Urothelium cell line (cell line): ENCODE measurements at places on chromosomes 3 and 15.

- peak; percentile 8 for DNase-seq
Measured at GRCh38 chr3:139982404-139982803, 47.4 kb downstream of the CLSTN2 start.

- DNase-seq, result no peak
Measured at GRCh38 chr15:80888846-80889245, 100.8 kb downstream of the MESD start.

DNA sequence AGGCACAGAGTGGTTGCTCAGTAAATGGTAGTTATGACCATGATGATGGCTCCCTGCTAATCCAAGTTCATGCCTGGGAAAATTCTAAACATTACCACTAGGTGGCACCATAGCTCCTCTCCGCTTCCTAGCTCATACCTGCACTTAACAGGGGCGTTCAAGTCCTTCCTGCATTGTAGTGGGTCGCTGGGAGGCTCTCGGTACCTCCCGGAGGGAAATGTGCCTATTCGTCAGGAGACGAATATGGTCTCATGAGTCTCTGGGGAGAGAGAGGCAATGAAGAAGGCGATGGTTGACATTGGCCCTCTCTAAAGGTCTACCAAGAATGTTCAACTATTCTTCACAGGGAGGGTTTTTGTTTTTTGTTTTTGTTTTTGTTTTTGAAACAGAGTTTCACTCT is 10.9 kb downstream of the MESP1 start:
- peak; percentile 80 for DNase-seq

DNA sequence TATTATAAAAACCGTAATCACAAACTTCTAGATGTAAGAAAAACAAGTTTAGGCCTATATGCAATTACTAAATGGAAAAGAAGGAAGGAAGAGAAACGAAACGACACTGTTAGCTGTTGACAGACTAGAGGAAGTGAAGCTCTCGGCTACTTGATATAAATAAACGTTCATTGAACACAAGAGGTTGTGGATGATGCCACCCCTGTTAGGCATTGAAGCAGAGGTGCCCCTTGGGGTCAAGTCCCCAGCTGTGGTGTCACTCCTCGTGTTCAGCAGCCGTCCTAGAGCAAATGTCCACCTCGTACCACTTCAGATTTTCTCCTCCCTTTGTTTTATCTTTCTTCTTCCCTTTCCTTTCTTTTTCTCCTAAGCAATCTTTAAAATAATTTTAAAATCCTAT is 146.5 kb upstream of the UBE2E1 start:
- DNase-seq, result no peak

GRCh38 chr3:73604451-73604850 is 20.3 kb downstream of the PDZRN3 start:
- DNase-seq, result no peak

DNA sequence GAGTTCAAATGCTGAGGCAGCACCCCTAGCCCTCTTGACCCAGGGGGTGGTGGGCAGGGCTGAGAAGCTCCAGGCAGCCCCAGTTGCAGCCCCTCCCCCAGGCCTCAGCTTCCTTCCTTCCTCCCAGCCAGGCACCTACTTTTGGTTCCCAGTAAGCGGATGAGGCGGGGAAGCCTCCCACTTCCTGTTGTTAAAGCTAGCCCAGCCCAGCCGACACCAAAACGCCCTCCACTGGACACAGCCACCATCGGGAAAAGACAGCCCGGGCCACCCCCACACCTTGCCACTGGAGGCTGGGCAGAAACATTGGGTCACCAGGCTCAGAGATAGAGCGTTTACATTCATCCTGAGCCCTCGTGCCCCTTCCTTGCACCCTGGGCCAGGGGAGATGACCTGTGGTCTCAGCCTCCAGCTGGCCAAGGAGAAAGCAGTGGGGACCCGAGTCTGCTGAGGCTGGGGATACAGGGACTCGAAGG is 3.5 kb downstream of the DUSP7 start:
- DNase-seq, result peak; percentile 83

DNA sequence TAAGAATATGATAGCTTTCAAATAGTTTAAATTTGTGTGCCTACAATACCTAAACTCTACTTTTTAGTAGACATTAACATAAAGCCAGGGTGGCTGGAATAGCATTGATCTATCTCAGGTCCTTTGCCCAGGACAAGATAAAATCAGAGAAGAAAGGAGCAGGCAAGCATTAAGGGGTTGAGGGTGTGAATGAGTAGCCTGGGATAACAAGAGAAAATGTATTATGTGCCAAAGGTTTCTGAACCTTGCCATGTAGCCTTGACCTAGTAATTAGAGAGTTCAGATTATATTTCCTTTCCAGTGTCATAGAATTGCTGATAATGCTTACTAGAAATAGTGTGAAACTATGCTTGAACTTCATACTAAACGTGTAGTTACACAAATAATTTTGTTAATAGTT is 22.9 kb downstream of the ATP11B start:
- DNase-seq, result no peak

DNA sequence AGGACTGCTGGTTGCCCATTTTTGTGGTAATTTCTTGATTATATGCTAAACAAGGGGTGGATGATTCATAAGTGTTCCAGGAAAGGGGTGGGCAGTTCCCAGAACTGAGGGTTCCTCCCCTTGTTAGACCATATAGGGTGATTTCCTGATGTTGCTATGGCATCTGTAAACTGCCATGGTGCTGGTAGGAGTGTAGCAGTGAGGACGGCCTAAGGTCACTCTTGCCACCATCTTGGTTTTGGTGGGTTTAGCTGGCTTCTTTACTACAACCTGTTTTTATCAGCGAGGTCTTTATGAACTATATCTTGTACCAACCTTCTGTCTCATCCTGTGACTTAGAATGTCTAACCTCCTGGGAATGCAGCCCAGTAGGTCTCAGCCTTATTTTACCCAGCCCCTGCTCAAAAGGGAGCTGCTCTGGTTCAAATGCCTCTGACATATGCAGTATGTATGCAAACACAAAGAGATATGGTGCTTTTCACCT is 46.2 kb downstream of the C3orf38 start:
- no peak for DNase-seq

GRCh38 chr3:78992400-78992799 is 775.4 kb downstream of the ROBO1 start:
- no peak for DNase-seq

DNA sequence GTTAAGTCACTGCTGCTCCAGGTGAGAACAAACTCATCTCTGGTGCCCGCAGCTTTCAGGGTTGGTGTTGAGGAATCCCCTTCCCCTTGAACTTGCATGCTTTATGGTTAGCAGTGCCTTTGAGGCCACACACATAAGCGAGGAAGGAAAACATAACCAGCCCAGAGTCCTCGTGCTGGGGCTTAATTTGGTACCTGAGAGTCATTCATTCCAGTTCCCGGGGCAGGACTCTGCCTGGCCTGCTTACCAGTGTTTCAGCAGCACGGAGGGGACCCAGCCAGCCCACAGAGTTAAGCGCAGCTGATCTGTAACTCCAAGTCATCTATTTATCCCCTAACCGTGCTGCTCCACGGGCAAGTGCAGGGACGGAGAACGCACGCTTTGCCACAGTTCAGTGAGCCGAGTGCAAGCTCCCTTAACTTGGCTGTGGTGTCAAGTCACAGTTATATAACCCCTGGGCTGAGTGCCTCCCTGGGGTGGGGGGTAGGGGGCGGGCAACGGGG is 302.3 kb upstream of the ICE2 start:
- DNase-seq, result no peak

DNA sequence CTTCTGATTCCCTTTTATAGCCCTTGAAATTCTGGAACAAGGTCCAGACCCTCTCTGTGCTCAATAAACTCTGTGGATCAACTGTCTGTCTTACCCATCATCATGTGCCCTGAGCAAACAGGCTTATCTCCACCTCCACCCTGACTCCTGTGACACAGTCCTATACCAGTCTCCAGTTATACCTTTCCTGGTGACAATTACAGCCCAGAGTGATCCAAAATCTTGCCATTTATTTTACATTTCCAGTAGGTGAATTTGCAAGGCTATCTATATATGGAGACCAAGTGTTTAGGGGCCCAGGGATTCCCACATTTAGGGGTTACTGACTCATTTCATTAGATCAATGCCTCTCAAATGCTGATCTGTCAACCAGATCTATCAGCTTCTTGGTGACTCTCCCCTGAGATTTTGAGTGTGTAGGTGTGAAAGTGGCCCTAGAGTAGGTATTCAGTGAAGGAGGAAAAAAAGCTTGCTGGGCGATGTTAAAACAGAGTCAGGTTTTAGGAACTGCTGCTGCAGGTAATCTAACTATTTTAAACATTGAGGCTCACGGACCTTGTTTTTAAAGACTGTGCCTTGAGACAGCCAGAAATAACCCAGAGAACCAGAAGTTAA is 229.6 kb upstream of the WNT5A start:
- DNase-seq, result no peak

GRCh38 chr3:31285833-31286486 is 246.8 kb upstream of the STT3B start:
- DNase-seq, result no peak

DNA sequence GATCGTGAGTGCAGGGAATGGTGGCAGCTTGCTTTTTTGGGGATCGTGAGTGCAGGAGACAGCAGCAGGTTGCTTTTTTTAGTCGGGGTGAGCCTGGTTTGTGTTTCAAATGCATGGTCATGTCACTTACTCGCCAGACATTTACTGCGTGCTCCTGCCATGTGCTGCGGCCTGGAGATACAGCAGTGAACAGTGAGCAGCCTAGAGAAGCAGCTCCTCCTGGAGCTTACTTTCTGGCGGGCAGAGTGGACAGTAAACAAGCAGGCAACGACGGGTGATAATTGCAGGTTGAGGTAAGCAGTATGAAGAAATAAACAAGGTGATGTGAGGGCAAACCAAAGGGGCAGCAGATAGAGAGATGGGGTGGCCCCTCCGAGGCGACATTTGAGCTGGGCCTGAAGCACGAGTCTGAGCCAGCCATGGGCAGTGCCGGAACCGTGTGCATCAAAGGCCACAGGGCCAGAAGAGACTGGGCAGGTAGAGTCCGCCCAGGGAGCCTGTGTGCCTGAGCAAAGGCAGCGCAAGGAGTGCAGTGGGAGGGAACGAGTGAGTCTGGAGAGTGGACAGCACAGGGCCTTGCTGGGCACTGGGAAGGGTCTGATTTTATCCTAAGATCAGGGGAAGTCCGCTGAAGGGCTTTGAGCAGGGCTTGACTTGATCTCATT is 57.3 kb upstream of the RASA2 start:
- no peak for DNase-seq

- DNase-seq, result no peak
Measured at GRCh38 chr15:81723701-81724100, 322.1 kb downstream of the MEX3B start.

DNA sequence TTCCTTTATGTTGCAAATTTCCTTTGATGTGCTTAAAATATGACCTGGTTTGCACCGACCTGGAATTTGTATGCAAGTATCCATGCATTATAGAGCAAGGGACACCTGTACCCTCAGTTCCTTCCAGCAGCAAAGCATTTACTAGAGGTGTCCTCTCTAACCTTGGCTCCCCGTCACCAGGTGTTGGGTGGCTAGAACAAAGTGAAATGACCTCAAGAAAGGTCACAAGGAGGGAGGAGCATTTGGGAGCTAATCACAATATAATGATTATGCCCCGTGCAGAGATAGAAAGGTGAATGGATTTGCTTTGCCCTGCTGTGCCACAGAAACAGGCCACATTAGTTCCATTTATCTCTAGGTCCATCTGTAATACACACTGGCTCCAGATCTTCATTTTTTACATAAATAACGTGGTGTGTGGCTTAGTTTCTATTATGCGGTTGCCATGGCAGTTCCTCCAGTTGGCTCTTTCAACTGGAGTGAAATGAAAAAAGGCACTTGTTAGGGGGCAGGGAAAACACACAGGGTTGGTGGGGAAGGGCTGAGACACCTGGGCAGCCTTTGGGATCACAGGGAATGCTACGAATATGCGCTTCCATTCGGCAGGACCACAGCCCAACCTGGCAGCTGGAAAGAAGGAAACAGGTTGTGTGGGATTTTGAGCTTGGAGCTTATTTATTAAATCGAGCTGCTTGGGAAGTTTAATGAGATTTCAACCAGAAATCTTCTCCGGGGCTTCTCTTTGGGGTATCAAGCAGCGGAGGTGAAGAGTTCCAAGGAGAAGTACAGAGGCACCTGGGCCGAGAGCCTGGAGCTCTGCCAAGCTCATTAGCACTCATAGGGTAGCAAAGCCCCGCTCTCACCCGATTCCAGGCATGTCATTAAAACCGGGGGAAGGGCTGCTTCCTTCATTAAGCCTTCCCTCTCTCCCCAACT is 233.5 kb upstream of the ST8SIA2 start:
- no peak for DNase-seq

DNA sequence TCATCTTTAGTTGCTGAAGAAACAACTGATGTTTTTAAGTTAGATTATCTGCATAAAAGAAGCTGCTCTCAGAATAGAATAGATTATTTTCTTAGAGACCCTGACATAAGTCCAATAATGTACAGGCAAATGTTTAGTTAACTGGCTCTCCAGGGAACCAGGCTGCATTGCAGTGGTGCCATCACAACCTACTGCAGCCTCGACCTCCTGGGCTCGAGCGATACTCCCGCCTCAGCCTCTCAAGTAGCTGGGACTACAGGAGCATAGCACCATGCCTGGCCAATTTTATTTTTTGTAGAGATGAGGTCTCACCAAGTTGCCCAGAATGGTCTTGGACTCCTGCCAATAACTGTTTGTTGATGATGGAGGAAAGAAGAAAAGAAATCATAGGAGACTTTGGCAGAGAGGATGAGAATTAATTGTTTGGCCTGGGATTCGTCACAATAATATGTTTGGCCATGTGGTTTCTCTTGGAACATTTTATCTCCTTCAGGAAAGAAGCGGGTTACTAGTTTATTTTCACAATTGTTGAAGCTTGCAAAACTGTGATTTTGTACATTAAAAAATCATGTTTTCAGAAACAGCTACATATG is 429.2 kb downstream of the CADM2 start:
- no peak for DNase-seq

- DNase-seq, result no peak
Measured at GRCh38 chr15:100049936-100050876, 291.6 kb downstream of the ADAMTS17 start.

DNA sequence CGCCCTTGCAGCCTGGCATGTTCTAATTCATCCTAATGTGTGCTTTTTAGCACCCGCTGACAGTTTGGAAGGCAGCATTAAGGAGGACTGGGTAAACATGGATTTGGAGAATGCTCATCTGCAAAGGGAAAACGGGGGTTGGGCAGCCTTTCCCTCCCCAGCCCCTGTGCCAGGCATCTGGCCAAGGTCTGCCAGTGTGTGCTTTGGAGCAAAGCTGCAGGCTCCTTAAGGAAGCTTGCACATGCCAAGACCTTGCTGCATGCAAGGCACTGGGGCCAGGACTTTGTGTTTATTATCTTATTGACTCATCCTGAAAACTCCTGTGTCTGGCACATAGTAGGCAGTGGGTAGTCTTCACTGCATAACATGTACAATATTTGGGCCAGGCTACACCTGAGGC is 20.1 kb downstream of the FAM3D start:
- DNase-seq, result no peak
